ENCODE measurements at places on chromosomes 1 and 21.
A peak's percentile ranks its signal among the peaks of the same experiment; 100 is the strongest.

DNA sequence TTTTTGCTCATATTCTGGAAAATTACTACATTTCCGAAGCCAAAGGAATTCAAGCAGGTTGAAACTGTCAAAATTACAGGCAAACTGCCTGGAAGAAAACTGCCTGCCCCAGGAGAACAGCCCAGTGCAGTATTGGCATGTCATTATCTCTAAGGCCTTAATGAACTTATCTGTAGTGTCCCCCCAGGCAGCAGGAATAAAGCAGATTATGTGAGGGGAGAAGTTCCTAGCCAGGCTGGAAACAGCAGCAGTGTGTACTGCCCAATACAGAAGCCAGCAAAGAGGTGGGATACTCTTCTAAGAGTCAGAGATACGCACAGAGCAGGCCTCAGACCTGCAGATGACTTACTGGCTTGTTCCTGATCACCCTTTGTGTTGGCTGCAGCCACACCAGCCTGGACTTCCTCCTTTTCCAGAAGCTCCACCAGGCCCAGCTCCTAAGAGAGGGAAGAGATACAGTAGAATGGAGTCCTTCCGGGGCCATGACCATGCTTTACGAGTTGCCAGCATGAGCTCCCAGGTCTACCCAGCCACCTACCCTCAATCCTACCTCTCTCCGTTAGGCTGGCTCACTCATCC is 11.7 kb downstream of the IQGAP3 start:
- no peak for DNase-seq

DNA sequence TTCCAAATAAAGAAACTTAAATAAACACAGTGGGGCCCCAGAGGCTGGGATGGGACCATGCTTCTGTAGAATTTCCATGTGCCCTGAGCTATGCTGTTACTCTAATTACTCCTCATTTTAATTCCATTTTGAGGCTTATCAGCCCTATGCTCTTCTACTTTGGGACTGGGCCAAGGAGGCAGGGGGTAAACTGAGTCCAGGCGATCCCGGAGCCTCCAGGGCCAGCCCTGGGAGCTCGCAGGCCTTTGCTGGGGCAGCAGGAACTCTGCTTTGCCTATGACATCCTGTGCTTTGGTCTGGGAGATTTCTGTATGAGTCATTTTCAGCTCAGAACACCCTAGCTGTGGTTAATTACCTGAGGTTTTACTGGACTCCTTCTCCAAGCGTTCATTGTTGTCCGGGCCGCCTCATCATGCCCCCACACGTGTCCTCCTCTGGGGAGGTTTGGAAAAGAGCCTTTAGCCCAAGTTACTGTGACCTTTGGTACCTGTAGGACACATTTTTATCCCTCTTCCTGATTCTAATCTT is 95.7 kb downstream of the RHOU start:
- no peak for DNase-seq

DNA sequence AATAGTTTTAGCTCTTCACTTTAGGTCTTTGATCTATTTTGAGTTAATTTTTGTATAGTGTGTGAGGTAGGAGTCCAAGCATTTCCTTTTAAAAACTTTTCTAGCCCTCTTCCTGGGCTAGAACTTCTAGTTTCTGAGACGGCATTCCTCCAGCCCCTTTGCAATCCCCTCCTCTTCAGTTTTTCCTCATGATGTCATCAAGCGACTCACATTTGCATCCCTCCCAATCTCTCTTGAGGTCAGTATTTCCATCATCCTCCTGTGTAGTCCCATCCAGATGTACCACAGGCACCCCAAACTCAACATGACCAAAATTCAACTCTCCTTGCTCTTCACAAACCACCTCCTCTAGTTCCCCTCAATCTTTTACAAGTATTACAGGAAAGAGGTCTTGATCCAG is 10.7 kb downstream of the HMGN2 start:
- DNase-seq: no peak

- no peak for DNase-seq
Observed at GRCh38 chr1:55362558-55362957, 147.4 kb upstream of the USP24 start.

DNA sequence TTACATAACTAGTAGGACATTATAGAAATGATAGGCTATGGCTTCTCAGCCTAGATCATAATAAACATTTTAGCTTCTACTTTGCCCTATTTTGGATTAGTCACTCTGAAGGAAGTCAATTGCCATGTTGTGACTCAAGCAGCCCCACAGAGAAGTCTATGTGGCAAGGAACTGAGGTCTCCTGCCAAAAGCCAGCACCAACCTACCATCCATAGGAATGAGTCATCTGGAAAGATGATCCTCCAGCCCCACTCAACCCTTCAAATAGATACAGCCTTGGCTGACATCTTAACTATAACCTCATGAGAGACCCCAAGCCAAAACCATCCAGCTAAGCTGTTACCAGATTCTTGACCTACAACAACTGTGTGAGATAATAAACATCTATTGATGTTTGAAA is 76.3 kb upstream of the BEND5 start:
- DNase-seq: no peak

DNA sequence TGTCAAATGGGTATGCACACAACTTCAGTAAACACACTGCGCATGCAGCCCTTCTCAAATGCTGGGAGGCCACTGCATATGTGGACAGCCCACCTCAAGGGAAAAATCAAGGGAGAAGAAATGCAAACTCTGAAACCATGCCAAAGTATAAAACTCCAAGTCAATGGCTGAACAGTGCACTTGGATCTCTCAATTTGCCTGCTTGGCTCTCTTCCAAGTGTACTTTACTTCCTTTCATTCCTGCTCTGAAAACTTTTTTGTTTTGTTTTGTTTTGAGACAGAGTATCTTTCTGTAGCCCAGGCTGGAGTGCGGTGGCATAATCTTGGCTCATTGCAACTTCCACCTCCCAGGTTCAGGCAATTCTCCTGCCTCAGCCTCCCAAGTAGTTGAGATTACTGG is 18.8 kb upstream of the COP1 start:
- no peak for DNase-seq

DNA sequence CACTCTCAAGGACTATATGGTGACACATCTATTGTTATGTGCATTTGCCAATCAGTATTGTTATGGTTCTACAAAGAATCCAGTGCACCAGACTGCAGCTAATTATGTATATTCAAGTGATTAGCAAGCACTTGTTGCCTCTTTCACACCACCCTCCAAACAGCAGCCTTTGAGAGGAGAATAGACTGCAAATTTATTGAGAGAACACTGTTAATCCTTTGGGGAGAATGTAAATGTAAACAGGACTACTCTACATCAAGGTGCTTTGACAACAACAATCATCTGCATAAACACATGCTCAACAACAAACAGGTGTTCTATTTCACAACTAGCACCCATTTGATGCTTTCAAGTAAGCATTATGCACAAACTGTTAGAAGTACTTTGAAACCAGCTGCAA is 117.4 kb downstream of the AKT3 start:
- no peak for DNase-seq

DNA sequence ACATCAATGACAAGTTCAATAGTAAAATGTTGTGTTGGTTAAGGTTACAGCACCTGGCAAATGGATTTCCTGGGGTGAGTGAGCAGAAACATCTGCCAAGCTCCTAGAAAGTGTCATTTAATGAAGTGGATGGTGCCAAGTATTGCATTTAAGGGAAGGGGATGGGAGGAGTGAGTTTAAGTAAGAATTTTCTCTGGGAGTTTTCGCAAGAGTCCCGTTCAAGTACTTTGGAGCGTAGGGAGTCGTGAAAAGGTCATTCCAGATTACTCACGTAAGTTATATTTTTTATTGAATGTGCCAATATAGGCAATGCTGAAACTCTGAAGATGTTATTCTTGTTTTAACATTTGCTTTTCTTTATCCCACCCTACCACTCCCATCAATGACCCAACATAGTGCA is 117.4 kb upstream of the RAB3GAP2 start:
- DNase-seq: no peak

DNA sequence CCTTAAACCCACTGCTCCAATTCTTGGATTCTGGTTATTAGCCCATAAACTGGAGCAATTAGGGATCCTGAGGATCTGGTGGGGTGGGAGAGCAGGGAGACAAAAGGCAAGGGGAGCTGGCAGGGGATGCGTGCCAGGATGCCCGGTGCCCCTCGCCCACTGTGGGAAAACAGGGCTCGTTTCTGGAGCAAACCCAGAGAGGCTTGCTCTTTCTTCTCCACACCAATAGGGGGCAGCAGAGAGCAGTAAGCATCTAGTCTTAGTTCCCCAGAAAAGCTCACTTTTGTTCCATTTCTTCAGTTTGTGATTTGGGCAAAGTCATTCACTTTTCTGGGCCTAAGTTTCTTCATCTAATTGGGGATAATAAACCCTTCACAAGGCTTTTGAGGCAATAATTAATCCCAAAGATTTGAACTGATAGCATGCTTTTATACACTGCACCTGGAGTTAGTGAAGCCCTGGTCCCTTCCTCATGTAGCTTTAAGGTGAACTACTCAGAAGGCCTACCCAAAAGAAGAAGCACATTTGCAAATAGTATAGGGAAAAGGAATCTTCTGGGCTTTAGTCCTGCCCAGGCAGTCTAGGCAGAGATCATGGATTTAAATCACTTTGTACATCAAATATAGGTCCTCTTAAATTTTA is 160.6 kb upstream of the USP24 start:
- no peak for DNase-seq

GRCh38 chr21:34022627-34023335 is 50.6 kb upstream of the MRPS6 start:
- DNase-seq: peak; percentile 42

DNA sequence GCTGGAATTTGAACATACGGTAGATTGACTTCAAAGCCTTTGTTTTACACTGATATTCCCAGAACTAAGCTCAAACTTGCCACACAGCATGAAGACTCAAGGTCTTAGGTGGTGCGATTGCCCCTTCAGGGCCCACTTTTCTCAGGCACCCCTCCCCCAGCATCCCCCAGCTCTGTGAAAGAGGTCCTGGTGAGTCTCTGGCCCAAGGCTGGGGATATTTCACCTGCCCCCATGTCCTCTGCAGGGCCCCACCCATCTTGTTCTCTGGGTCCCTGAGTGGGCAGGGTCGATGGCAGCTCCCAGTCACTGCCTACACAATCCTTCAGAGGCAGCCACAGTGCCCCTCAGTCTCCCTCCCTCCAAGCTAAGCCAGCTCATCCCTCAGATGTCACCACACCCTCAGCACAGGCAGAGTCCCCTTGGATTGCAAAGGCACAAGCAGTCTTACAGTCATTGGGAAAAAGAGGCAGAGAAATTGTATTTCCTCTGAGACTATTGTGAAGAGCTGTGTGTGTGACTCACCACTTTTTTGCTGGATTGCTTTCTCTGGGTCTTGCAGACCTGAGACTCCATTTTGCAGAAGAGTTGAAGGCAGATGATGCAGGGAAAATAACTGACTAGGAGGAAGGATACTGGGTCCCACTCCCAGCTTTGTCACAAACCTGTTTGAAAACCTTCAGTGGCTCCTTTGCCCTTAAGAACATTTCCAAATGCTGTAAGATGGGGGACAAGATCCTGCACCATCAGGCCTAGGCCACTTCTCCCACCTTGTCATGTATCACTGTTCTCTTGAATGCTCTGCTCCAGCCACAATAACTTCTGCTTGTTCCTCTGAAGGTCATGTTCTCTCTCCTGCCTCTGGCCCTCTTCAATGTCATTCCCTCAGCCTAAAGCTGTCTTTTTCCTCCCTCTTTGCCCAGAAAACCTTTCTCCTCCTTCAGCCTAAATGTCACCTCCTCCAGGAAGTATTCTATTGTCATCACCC is 119.1 kb upstream of the GRIK3 start:
- no peak for DNase-seq

- no peak for DNase-seq
Observed at GRCh38 chr21:39788383-39788782, 43.4 kb downstream of the IGSF5 start.

GRCh38 chr1:176119549-176119948 is 87.5 kb downstream of the COP1 start:
- DNase-seq: no peak

- DNase-seq: no peak
Observed at GRCh38 chr1:117106478-117106877, 15.1 kb downstream of the TRIM45 start.

DNA sequence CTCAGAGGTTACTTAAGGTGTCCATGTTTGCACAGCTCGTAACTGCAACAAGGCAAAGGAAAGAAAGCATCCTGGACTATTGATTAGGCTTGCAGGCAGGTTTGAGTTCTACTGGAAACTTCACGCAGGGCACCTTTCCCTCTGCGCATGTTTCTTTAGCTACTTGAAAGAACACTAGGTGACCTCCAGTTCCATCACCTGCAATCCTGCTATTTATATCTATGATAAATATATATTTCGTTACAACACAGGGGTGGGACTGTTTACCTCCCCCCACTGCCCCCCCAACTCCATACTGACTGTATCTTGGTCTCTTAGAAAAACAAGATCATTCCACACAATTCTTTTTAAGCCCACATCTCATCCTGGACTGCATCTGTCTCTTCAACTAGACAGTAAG is 12.1 kb downstream of the SSBP3 start:
- DNase-seq: no peak

- DNase-seq: no peak
Observed at GRCh38 chr1:15443281-15443680, 5.0 kb downstream of the CTRC start.

Measured in stimulated activated CD8-positive, alpha-beta memory T cell treated with anti-CD3 and anti-CD28 coated beads, Interleukin-7, amount 100 ng/mL, for 4 hours (primary cell).